ENCODE measurements at places on chromosomes 2 and 18.

DNA sequence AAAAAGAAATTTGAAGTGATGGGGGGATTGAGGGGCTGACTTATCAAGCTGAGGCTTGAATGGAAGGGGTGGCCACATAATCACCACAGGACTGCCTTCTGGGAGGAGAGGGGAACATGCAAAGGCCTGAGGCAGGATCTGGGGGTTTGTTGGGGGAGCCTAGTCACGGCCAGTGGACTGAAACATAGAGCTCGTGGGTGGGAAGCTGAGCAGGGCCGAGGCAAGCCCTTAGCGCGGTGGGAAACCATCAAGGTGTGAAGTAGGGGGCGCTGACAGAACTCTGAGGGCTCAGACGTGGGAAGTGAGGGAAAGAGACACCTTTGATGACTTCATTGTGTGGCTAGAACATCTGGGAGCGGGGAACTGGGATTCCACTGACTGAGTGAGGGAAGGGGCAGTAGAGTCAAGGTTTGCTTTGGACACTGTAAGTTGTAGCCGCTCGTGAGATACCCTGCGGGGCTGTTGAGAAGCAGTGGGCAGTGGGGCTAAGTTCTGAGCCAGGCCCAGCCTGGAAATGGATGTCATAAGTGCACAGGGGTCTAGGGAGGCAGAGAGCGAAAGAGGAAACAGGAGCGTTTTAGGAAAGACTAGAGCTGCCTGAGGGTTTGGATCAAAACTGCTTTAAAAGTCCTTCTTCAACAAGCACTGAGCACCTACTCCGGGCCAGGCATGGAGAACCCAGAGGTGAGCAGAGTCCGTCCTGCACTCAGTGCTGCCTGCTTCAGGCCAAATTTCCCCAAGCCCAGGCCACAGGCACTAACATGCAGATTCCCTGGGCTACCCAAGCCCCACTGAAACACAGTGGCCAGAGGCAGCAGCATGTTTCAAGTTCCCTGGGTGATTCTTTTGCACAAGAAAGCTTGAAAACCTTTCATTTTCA is 686 bp upstream of the SNORC start:
- no peak for DNase-seq

GRCh38 chr2:33492399-33493134 is 16.1 kb downstream of the RASGRP3 start:
- no peak for DNase-seq

- no peak for DNase-seq
Observed at GRCh38 chr2:26636935-26637334, 4.2 kb downstream of the CIB4 start.

DNA sequence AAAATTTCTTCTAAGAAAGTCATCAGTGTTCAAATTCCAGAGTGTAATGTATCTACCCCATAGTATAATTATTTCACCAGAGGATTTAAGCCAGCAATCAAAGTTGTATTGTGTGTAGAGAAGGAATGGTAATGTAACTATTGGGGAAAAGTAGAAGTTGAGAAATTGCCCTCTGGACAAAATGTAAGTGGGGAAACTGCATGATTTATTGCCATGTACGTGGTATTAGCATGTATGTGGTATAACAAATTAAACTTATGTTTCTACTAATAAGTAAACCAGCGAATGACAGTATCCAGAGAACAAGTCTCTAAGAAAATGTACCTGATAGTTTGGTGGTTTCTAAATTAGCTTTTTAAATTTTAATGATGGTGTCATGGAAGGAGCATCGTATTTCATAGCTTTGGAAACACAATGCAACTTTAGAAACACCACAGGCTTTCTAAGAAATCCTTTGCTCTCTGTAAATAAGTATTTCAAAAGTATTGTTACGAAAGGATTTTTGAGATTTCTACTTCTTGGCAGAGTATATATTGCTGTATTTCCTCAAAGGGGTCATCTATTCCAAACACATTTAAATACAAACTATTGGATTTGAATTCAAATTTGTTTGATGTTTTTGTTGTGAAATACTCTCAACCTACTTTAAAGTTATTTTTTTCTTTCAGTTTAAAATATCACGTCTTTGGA is 1018.9 kb upstream of the ZEB2 start:
- no peak for DNase-seq

DNA sequence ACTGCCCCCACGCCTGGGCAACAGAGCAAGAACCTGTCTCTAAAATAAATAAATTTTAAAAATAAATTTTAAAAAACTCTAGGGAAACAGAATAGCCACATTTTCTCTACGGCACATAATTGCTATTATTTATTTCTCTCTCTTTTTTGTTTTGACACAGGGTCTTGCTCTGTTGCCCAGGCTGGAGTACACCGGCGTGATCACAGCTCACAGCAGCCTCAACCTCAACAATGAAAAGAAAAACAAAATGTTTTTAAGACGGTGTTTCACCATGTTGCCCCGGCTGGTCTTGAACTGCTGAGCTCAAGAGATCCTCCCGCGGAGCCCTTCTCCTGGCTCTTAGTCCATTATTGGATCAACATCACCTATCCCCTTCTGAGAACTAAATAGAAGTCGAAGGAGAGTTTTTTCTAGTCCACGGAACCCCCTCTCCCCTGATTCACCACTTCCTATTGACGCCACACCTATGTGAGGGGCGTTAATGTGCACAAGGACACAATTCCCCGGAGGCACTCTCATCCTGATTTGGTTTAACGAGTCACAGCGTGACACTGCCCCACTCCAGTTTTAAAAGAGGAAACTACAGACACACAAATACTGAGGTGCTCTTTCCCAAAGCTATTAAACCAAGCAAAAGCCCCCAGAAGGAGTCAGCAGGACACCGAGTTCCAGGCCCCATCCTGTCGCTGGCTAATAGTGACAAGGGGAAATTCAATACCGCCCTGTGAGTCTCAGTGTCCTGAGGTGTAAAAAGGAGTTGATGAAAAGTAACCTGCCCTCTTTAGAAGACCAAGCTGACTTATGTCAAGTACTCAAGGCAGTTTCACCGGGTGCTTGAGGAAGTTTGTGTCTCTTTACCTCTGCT is 1.1 kb downstream of the NPC1 start:
- peak; percentile 11 for DNase-seq

DNA sequence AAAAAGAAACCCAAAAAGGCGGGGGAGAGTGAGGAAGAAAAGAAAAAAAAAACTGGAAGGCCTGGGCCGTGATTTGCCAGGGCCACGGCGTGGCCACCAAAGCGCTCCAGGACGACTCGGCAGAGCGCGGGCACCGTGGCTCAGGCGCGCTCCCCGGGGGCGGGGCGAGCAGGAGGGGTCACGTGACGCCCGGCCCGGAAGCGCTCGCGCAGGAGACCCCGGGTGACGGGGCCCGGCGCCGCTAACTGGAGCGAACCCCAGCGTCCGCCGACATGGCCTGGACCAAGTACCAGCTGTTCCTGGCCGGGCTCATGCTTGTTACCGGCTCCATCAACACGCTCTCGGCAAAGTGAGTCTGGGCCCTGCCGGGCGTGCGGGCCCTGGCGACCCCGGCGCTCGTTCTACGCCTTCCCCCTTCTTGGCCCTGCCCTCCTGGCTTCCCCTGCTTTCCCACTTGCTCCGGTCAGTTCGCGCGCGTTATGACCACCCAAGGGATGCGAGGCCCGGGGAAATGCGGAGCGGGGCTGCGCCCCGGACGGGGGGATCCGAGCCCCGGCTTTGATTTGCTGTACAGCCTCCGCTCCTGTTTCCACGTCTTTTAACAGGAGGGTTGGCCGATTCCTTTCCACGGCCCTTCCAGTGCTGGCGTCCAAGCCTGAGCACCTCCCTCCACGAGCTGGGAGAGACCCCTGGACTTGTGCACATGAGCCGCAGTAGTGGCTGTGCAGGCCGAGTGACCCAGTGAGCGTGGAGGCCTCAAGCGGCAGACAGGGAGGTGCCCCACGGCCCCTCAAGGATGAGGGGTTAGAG is at the start of gene SLC35F6:
Gene SLC35F6, plus strand, starts transcription at position 207 of the 810 bp plus-strand sequence. Its CDS starts 66 bp downstream, at position 273.
- DNase-seq = peak; percentile 45

- no peak for DNase-seq
Observed at GRCh38 chr2:134660626-134661402, 58.0 kb downstream of the TMEM163 start.

DNA sequence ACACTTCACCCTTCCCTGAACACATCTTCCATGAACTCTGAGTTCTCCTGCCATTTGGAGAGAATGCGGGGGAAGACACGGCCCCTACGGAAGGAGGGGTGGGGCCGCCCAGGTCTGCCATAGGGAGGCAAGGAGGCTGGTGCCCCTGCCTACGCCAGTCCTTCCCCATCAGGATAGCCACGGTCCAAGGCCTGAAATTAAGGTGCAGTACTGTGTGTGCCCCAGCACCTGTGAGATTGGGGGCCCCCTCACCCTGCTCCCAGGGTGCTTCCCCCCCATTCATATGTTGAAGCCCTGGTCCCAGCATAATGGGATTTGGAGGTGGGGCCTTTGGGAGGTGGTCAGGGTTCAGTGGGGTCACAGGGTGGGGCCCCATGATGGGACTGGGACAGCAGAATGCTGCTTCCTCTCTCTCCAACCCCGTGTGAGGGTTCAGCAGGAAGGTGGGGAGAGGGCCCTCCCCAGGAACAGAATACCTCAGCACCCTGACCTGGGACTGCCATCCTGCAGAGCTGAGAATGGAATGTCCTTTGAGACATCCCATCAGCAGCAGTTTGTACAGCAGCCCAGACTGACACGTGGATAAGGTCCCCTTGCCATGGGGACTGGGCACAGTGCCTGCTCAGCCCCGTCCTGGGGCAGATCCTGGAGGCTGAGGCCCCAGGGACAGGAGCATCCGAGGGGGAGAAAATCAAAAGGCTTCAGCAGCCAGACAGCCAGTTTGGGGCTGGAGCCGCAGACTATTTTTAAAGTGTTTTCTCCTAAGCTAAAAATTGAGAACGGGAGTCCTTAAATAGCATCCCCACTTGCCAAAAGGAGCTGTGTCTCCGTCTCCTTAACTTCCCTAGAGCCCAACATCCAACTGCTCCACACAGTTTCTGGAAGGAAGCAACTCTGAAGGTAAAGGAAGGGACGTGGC is 105.1 kb downstream of the NDUFA10 start:
- no peak for DNase-seq

DNA sequence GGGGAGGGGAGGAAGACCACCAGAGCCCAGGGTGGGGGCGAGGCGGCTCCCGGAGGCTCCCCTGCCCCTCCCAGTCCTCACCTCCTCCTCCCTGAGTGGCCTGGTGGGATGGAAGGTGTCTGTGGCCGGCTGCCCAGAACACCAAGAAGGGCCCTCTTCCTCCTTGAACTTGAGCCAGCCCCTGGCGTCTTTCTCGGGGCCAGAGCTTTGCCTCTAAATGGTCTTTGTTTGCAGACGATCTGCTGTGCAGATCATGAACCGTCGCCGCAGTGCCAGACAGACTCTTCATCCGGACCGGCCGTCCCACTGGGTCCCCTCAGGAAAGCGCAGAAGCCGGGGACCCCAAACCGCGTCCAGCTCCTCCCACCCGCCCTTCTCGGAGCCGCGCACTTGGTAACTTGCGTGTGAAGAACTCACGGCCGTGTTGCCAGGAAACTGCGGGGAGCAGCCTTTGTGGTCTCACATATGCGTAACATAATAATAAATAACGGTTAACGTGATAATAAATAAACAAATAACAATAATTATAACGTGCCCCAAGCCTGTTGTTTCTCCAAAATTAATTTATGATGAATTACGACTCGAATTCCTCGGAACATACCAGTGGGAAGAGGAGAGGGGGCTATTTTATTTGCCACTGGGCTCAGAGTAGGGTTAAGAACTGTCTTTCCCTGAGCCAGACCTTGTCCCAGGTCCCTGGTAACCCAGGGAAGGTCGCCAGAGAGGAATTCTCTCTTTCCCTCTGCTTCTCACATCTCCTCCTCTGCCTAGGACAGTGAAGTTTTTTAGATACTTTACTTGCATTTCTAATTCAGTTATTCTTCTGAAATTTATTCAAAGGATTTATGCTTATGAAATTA is 41.0 kb downstream of the PTGR3 start:
- no peak for DNase-seq

GRCh38 chr2:182652326-182652725 is 63.7 kb upstream of the DNAJC10 start:
- no peak for DNase-seq

DNA sequence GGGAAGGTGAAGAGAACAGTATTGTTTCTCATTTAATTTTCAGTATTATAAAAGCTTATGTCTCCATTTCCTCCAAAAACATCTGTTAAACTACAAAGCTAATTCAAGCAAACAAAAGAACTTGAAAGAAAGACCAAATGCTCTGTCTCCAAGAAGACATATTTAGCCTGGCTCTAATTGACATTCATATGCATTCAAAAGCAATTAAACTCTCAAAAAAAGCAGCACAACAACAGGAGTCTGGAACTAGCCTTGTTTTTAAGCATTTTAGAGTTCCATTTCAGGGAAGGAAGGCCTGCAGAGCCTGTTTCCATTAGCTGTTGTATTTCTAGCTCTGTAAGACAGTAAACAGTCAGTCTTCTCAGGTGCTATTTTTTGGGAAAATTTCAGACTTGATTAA is 447.9 kb downstream of the TDRD15 start:
- no peak for DNase-seq

GRCh38 chr2:215968499-215968898 is 44.9 kb downstream of the MREG start:
- DNase-seq = no peak

DNA sequence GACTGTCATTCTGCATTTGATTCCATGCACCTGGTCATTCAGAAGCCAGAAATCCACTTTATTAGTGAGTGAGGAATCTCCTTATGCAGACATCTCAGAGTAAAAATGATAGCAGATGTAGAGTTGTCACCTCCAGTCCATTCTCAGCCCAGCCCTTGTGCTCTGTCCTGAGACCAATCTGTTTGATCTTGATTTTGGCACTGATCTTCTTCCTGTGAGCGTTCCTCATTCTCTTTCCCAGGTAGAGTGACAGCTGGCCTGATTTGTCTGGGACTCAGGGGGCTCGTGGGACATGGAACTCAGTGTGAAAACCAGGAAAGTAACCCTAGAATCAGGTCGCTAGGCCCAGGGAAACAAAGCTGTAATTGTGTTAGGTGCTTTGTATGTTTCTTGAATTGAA is 8.9 kb downstream of the ARHGAP25 start:
- no peak for DNase-seq

- no peak for DNase-seq
Observed at GRCh38 chr2:86249579-86250391, 50.5 kb downstream of the MRPL35 start.

DNA sequence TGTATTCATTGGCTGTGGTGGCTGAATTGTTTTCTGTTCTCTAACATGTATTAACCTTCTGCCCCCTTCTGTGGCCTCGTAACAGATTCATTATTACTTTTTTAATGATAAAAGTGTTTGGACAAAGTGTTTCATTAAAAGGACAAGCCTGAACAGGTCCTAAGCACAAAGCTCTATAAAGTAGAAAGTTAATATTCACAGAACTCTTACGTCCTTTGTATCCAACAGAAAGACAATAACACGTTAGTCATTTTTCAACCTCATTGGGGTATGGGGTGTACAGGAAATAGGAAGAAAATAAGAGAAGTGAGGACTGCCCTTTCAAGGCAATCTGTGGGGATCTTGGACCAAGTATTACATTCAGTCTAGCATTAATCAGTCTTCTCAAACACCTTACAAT is 105.5 kb upstream of the RGPD4 start:
- no peak for DNase-seq

Measured in activated CD8-positive, alpha-beta memory T cell treated with anti-CD3 and anti-CD28 coated beads for 1 hour (primary cell).